ENCODE measurements at places on chromosomes 11 and 22. TPM values are rescaled to one million over a fixed set of nuclear protein-coding genes. Genes with fewer than 3 reads are reported as not detected.

The MMP1 gene
- not detected for total RNA-seq

- DNase-seq: no peak
These were observed 41.1 kb downstream of the OSBP start for GRCh38 chr11:59574467-59574866.

- DNase-seq: no peak
These were observed 63.0 kb upstream of the IGLL5 start for GRCh38 chr22:22824340-22825212.

GRCh38 chr22:39574779-39575551, 4.4 kb downstream of the CACNA1I start:
- DNase-seq: no peak

The OR8D1 gene
- not detected for total RNA-seq

DNA sequence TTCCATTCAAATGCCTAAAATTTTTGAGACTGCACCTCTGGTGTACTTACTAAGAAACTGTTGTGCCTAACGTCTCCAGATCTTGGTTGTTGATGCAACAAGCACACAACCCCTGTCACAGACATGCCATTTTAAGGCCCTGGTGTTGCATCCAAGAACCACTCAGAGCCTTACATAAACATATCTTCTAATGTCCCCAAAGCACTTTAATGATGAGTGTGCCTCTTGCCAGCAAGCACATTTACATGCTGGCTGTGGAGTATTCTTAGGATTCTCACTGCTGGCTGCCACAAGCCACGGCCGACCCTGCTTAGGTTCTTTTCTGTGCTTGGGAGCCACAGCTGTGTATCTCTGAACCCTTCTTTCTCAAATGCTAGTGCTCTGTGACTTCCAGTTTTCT, 201.4 kb downstream of the ADAMTS15 start:
- no peak for DNase-seq

DNA sequence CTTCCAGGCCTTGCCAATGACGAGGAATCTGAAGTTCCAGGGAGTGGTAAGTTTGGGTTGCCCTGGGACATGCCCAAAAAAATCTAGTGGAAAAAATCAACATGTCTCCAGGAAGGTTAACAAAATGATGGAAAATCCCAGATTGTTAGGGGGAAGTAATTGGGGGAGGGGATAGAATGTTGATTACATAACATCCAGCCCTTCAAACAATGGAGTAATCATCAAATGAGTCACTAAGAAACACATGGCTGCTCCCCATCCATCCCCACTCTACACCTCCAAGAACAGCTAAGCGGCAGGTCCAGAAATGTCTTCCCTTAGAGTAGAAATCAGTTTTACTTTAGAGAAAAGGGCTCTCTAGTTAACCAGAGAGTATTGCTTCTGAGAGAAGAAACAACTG, 94.9 kb downstream of the ETS1 start:
- no peak for DNase-seq

DNA sequence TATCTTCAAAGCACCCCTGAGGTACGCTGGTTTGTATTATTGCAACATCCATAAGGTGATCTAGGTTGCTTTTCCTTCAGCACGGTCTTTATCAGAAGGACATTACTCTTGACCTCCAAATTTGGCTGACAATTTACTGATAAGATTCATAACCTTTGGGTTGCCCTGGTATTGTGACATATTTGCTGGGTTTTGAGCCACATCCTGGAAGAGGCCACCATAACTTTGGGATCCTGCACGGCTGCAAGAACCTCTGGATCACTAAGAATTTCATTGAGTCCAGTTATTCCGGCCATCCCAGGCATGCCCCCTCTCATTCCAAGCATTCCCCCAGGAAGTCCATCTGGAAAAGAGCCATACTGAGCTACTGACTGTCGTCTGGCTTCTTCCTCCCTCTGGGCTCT, 6.5 kb upstream of the PLET1 start:
- DNase-seq: no peak

DNA sequence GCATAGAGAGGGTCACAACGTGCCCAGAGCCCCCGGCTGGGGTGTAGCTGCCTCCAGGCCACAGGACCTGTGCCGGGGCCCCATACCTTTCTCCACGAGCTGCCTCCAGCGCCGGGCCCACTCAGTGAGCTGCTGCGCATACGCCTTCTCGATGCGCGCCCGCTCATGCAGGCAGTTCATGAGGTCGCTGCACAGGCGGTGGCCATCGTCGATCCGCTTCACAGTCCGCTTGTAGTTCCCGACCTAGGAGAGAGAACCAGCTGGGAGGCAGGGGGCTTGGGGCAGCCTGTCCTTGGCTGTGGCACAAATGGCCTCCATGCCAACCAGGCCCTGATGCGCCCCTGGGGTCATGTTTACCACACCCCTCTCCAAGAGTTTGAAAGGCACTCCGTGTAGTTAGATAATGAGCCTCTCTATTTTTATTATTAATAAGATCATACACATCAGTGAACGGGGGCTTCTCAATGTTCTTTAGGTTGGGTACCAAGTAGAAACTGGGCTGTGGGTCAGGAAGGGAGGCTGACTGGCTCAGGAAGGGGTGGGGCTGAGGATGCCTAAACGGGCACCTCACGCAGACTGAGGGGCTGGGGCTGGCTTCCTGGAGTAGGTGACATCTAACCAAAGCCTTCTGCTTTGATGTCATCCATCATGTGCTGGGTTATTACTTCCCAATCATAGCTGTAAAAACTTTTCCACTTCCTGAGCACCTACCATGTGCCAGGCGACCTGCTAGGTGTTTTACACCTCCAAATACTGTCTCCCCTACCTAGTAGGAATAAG, 36.5 kb upstream of the ARFGAP3 start:
- peak; percentile 19 for DNase-seq

- no peak for DNase-seq
These were observed 1.8 kb upstream of the PPP1R14B start for GRCh38 chr11:64248578-64248977.

- DNase-seq: no peak
These were observed 20.5 kb downstream of the ZNF280B start for GRCh38 chr22:22487869-22488597.

The TMPRSS5 gene
- 0.85 TPM for total RNA-seq

DNA sequence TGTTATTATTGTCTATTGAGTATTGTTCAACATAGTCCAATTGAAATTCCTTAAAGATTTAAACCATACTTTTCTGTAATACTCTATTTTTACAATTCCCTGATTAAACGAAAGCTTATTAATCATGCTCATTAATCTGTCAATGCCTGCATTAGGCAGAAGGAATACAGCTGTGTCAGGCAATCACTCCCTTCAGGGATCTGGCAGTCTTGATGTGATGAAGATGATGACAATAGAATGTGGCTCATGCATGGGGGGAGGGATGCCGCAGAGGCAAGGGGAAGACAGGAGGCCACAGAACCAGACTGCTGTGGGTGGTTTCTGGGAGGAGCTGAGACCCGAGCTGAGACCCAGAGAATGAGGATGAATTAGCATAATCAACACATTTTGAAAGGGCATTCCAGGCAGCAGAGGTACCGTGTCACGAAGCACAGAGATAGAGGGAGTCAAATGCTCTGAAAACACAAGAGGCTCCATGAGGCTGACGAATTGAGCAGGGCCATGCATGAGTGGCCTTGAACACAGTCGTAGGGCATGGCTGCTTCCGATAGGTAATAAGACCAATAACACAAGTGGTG, 1075.5 kb downstream of the OPCML start:
- DNase-seq: no peak

The POLD3 gene
- 56.0 TPM for total RNA-seq

DNA sequence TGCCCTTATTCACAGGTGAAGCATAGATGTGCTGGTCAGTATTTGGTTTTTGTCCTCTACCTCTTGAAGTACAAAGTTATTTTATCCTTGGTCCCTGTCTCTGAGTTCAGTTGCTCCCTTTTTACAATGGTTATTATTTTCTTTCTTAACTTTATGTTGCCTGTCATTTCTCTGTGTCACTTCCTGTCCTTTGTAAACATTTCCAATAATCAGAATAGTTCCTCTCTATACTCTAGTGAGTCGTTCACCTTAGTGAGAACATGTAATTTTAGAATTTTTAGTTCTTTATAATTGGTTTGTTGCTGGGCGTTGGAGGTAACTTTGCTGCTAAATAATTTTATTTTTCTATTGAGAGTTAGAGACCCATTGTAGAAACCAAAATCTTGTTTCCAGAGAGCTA, 16.0 kb downstream of the CSTPP1 start:
- DNase-seq: no peak

DNA sequence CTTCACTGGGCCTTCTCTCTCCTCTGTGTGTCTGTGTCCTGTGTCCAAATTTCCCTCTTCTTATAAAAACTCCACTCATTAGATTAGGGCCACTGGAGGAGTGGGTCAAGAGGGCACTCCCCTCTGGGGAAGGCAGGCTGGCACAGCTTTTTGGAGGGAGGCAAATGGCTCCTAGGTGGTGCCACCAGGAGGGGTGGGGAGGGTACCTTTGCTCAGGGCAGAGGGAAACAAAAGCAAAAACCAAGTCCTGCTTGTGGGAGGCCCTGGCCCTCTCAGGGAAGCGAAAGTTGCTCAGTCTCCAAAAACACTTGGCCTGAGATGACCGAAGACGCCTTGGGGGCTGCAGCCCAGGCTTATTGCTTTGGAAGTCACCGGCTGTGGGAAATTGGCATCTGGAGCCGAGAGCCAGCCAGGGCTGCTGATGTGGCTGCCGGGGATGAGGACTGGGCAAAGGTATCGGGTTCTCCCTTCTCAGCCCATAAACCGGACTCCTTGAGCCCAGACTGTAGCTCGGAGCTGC, 48.2 kb upstream of the ANO1 start:
- DNase-seq: no peak

DNA sequence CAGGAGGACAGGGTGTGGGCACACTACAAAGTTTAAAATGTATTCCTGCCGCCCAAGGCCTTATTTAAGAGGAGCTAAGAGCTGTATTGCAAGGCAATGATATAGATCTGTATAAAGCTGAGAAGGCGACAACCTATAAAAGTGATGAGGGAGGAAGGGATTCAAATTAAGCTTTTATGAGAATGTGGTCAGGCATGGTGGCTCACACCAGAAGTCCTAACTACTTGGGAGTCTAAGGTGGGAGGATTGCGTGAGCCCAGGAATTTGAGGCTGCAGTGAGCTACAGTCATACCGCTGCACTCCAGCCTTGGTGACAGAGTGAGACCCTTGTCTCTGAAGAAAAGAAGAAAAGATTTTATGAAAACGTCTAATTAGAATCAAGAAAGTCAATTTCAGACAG, 9.7 kb upstream of the GLB1L3 start:
- no peak for DNase-seq

GRCh38 chr11:12678991-12679390, 4.8 kb downstream of the TEAD1 start:
- DNase-seq: no peak

DNA sequence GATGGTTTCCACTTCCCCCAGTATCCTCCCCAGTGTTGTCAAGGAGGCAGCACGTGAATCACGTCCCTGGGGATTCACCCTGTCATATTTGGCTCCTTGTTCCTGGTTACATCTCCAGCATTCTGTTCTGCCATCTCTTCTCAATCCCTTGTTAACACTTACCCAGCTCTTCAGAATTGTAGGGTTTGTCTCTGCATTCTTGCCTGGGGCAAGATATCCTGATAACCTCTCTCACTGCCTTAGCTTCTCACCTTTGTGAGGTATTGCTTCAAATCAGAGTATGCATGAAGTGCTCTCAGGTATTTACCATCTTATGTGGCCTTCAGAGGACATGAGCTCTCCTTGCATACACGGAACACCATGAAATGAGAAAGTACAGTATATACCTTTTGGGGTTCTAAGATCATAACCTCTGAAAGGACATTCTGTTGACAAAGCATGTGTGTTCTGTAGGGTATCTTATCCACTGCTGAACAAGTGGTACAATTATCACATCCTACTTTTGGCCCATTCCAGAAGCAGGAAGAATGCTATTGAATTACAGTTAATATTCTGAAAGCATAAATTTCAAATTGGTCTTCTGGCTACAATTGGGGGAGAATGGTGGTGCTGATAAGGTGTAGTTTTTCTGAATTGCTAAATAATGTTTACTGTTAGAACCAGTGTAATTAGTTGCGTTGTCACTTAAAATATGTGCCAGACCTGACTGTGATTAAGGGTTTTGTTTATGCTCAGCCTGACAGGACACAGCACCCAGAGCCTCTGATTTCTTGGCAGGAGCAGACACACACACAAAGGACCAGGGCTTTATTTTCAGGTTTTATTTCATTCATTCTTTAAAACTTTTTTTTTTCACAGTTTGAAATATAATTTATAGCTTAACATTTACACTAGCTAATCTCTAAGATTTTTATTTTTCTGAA, 32.7 kb downstream of the VSTM5 start:
- no peak for DNase-seq

DNA sequence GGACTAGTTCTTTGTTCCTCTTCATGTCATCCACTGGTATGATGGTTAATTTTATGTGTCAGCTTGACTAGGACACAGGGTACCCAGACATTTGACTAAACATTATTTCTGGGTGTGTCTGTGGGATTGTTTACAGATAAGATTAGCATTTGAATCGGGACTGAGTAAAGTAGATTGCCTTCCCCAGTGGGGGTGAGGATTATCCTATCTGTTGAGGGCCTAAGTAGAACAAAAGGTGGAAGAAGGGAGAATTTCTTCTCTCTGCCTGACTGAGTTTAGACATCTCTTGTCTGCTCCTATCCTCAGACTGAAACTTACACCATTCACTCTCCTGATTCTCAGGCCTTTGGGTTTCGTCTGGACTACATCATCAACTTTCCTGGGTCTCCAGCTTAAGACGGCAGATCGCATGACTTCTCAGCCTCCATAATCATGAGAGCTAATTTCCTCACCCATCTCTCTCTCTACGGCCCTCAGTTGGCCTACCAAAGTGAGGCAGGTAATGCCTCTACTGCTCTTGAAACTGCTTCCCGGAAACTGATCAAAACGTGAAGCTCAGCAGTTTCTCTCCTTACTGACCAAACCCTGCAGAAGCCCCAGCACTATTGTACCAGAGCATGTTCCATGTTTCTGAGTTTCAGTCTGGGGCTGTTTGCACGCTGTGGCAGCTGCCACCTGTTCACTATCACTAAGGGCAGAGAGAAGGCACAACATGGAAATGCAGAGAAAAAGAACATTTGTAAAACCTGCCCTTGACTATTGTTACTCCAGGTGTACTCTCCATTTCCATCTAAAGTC, 95.4 kb downstream of the NXPE2 start:
- DNase-seq: no peak

The MMP12 gene
- not detected for total RNA-seq

DNA sequence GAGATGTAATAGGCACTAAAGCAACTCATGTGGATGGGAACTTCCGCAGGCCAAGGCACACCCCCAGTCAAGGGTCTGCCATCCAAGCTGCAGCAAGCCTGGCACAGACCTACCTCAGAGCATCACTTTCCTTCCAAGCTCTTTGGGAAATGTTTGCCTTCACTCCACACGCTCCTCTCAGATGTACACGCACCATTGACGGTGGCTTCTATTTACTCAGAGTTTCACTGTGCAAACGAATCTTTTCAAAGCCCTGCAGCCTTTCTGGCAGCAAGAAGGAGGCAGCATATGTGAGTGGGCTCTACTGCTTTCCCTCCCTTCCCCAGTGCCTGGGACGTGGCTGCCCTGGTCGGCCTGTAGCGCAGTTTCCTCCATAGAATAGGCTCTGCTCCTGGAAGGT, 60.9 kb upstream of the USP47 start:
- no peak for DNase-seq

- no peak for DNase-seq
These were observed 582.4 kb upstream of the B3GAT1 start for GRCh38 chr11:134994431-134994830.

The SYT12 gene
- total RNA-seq: not detected

The GRAP2 gene
- 83.2 TPM for total RNA-seq

The UBQLNL gene
- total RNA-seq: not detected

All from activated CD8-positive, alpha-beta T cell treated with anti-CD3 and anti-CD28 coated beads for 36 hours (primary cell).